ENCODE measurements at places on chromosomes 4 and X.

- no peak for DNase-seq
These were observed 43.1 kb downstream of the ATP11C start for GRCh38 chrX:139889760-139890159.

GRCh38 chrX:44157858-44158257 lies 184.7 kb upstream of the NDP start:
- no peak for DNase-seq

DNA sequence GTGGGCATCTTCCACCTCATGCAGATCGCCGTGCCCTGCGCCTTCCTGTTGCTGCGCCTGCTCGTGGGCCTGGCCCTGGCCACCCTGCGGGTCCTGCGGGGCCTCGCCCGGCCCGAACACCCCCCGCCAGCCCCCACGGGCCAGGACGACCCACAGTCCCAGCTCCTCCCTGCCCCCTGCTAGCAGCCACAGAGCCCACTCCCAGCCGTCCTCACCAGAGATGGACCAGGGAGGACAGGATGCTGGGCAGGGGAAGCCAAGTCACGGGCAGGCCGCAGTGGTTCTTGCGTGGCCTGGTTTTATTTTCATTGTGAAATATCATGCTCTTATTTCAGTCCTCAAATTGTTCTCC lies 15.1 kb downstream of the DGKQ start:
- DNase-seq = no peak

DNA sequence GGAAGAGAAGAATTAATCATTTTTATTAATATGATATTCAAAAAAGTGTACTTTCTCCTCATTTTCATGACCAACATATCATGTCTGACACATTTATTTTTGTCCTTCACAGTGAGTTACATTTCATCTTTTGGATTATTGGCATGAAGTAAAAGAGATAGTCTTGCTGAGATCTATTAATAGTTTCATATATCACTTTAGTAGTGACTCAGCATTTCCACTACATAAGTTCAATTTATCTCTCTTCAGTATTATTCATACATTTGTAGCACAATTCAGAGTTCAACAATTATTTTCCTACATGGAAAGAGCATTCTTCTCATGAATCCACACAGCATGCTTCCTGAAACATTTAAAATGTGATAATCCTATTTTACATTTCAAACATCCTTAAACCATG lies 1461.1 kb downstream of the TECRL start:
- DNase-seq = no peak

GRCh38 chr4:102543030-102543928 lies 42.1 kb downstream of the NFKB1 start:
- no peak for DNase-seq

GRCh38 chrX:107477406-107477805 lies 28.0 kb downstream of the FRMPD3 start:
- DNase-seq = no peak

GRCh38 chrX:111759686-111760085 lies 78.7 kb downstream of the ALG13 start:
- DNase-seq = no peak

DNA sequence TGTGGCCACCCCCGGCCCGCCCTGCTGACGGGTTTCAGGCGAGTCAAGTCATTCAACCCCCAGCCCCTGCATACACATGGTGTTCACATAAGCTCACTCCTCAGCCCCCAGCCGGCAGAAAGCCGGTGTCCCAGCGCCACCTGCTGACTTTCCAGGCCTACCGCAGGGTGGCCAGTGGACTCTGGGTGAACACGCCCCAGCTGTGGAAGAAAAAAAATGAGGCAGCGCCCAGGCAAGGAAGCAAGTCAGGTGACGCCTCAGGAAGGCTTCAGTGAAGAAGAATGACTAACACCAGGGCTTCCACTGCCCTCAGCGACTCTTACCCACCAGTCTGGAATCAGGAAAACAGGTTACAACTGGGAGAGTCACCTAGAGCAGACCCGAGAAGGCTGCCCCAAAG lies 15.8 kb downstream of the BCAP31 start:
- no peak for DNase-seq

DNA sequence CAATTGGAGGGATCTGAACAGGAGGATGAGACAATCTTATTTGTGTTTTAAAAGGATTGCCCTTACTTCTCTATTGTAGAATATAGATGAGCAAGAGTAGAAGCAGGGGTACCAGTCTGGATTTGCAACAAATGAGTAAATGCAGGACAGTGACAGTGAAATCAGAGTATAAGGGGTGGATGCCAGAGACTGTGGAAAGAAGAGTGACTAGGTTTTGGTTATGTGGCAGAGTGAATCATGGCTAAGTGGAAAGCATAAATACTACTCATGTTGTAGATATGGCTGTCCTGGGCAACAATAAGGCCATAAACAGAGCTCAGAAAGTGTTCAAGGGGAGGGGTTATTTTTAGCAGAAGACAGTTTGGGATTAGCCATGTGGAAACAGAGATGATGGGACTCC lies 6.0 kb upstream of the VSIG4 start:
- DNase-seq = no peak

GRCh38 chr4:169208516-169208915 lies 62.2 kb downstream of the SH3RF1 start:
- no peak for DNase-seq

GRCh38 chr4:140222171-140222570 lies 68.2 kb upstream of the MAML3 start:
- DNase-seq = no peak

GRCh38 chr4:170097681-170098080 lies 7.9 kb upstream of the AADAT start:
- DNase-seq = no peak

All from stimulated activated CD8-positive, alpha-beta memory T cell treated with anti-CD3 and anti-CD28 coated beads, Interleukin-2, amount 100 ng/mL, for 1 hour (primary cell).